ENCODE measurements at places on chromosomes 16 and 17.

- no peak for DNase-seq
These were observed 16.8 kb downstream of the TMEM100 start for GRCh38 chr17:55705847-55706246.

- DNase-seq, result no peak
These were observed 2.6 kb downstream of the KIFC3 start for GRCh38 chr16:57799600-57800199.

DNA sequence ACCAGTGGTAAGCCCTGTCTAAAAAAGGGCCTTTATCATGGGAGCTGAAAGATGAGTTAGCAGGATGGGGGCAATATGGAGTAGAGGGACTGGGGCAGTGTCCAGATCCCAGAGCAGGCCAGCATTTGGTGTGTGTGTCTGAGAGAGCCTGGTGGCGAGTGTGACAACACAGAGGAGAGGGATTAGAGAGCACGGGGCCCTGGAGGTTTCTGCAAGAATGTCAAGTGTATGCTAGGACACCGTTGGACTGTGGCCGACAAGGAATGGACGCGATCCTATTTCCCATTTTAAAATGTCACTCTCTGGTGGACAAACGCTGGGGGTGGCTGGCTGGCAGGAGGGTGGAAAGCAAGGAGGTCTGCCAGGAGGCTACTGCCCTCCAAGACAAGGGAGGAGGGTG is 12.4 kb downstream of the TAC4 start:
- no peak for DNase-seq

- DNase-seq, result no peak
These were observed 3.7 kb upstream of the CDK3 start for GRCh38 chr17:75996665-75997590.

DNA sequence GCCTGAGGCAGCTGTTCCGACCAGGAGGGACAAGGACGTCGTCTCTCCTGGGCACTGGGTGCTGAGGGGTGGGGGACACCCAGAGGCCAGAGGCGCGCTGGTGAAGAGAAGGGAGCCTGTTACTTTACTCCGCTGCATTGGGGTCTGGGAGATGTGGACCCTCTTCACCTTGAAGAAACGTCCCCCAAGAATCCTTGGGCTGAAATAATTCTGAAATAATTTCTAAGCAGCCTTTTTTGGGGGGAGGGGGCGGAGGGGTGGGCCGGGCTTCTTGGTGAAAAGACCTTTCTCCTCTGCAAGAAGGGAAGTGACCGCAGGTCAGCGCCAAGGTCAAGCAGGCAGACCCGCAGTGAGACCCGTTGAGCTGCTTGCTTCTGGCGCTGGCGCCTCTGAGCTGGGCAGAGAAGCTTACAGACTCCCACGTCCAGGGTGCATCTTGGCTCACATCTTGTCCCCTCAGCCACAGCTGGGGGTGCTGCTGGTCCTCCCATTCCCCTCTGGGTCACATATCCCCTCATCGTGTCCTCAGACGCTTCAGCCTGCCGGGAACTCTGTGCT is 1.1 kb downstream of the SYT17 start:
- no peak for DNase-seq

DNA sequence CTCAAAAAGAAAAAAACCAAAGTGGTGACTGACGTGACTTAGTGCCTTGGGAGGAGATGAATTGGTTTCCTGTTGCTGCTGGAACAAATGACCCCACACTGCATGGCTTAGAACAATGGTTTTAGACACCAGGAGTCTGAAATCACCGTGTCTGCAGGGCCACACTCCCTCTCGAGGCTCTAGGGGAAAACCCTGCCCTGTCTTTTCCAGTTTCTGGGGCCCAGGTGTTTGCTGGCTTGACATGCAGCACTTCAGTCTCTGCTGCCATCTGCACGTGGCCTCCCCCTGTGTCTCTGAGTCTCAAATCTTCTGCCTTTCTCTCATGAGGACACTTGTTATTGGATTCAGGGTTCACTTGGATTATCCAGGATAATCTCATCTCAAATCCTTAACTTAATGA is 323.8 kb upstream of the TNRC6C start:
- no peak for DNase-seq

GRCh38 chr16:7849841-7850240 is 517.2 kb downstream of the RBFOX1 start:
- DNase-seq, result no peak

Data from erythroblast (primary cell).